ENCODE measurements at places on chromosomes 4 and X.

DNA sequence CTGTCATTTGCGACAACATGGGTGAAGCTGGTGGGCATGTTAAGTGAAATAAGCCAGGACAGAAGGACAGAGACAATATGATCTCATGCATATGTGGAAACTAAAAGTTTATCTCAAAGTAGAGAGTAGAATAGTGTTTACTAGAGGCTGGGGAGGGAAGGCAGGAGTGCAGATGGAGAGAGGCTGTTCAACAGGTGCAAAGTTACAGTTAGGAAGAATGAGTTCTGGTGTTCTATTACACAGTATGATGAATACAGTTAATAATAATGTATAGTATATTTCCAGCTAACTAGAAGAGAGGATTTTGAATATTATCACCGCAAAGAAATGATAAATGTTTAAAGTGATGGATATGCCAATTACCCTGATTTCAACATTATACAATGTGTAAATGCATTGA, 69.8 kb downstream of the FBXL5 start:
- DNase-seq: no peak

- DNase-seq: no peak
Observed at GRCh38 chr4:47217884-47218283, 186.5 kb downstream of the GABRB1 start.

DNA sequence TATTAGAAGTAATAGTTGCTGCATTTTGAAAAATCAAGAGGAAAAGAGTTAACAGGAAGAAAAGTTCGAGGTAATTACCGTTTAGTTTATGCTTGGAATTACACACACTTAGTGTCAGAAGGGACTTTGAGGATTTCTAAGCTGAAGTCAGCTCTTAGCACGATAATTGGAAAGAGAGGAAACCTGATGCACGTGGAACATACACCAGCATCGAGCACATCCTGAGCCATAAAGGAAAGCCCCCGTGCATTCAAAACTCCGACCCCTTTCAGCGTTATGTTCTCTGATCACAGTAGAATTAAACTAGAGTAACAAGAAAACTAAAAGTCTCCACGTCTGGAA, 400 bp upstream of the PAQR3 start:
- no peak for DNase-seq

- no peak for DNase-seq
Observed at GRCh38 chr4:168441412-168441811, 38.9 kb downstream of the DDX60L start.

DNA sequence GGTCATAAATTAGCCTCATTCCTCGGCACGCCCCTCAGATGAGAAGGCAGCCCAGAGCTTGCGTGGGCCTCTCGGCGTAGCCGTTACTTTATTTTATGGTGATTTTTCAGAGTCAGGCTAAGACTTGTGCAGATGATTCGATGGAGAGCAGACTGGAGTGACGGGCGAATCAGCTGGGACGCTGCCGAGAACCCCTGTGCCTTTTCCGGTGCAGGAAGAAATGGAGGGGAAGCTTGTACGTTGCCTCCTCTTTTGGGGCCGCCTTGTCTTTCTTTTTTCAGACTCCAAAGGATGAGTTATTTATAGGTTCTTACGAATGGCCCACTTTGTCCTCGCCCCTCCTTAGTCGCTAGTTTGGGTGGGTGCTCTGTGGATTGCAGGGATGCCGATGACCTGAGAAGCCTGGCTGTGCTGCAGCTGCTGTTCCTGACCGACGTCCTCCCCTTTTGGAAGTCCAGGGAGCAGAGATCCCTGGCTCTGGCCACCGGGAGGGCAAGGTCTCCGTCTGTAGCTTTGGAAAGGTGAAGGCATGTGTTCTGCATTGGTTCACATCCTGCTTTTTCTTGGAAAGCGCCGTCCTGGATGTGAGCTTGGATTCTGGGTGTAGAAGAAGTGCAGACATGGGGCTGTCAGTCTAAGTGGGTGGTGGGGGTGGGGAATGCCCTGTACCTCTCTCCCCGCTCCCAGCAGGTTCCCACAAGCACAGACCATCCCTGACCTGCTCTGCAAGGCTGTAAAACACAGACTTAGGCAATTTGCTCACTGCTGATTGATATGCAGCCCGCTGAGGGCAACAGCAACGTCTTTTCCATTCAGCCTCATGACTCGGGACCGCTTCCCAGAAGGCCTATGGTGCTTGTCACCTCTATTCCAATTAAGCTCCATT, 9.3 kb downstream of the SORCS2 start:
- no peak for DNase-seq

- DNase-seq: no peak
Observed at GRCh38 chr4:74772106-74772505, 22.2 kb downstream of the BTC start.

DNA sequence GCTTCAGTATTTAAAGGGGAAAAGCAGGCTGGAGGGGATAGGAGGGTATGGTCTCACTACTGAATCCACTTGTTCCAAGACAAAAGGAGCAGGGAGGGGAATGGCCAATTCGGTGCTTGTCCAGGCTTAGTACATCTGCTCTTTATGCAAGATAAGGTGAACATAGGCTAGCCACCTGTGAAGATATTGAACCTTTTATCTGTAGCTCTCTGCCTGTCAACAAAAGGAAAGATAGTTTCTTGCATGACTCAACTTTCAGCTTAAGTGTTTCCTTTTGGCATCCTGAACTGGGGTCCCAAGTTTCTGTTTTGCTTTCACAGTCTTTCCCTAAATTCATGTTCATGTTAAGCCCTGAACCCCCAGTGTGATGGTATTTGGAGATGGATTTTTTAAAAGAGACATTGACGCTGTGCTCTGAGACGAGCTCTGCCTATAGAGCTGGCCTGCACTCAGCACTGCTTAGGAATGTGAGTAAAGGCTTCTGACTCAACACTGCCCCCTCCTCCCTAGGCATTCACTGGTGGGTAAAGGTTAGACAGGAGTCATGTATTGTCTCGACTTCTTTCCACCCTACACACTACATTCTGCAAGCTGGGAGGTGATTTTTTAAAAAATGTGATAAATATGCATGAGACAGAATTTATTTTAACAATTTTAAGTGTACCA, 28.2 kb downstream of the FAM149A start:
- no peak for DNase-seq

DNA sequence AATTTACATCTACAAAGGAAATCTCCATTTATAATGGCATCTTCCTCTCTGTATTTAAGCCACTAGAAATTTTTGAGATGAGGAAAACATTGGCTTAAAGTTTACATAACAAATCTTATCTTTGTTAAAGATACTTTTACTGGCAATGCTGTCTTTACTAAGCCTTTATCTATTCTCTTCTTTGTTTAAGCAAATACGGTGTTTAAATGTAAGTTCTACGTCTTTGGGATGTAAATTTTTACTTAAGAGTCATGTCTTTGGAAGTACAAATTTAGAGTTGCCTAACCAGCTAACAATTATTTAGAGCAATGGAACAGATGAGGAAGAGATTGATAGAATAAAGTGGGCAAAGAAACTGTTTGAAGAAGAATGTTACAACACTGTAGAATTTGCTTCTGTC, 1024.0 kb upstream of the PCDH10 start:
- DNase-seq: no peak

DNA sequence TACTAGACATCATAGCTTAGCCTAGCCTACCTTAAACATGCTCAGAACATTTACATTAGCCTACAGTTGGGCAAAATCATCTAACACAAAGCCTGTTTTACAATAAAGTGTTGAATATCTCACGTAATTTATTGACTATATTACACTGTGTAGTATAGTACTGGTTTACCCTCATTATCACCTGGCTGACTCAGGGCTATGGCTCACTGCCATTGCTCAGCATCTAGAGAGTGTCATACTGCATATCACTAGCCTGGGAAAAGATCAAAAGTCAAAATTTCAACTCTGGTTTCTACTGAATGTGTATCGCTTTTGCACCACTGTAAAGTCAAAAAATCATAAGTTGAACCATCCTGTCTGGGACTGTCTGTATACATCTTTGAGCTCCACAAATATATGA, 78.6 kb downstream of the CEP44 start:
- DNase-seq: no peak

GRCh38 chr4:98226396-98226795, 34.8 kb upstream of the RAP1GDS1 start:
- no peak for DNase-seq

DNA sequence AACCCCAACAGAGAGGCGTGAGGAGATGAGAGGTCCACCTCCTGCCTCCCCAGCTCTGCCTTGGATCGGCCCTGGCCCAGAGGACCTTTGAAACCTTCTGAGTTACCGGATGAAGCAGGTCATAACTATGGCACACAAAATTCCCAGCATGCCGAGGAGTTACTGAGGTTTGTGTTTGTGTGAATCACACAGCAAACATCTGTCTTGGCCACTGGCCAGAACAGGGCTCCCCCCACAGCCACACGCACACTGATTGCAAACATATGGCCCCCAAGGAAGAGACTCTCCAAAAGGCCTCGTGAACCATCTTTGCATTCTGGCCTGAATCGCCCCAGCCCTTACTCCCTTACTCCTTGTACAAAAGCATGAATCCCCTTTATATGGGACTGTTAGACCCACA, 18.9 kb downstream of the RPS4X start:
- DNase-seq: no peak

DNA sequence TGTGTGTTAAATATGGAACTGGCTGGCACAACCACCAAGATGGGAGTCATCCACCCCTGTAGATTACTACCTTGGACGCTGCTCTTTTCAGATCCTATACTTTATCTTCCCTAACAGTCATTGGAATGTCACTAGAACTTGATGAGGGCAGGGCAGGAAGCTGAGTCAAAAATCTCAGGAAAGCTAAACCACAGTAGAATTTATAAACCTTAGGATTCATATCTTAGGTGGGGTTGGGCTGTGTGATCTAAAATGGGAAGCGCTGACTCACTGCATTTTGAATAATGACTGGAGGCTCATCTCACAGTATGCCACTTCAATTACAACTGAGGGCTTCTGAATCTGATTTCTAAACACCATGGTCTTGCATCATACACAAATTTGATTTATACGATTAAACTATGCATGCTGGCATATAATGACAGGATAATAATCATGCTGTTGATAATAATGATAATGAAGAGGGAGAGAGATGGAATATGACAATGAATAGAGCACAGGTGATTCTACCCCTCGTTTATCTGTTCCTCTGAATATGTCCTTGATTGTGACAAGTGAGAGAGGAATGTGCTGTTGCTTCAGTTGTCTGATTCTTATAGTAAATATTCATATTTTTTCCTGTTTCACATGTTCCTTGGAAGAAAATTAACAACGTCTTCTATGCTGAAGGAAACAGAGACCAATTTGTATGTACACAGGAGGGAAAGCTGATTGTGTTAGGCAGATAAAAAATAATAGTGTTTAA, 270.3 kb upstream of the HS3ST1 start:
- peak; percentile 38 for DNase-seq

GRCh38 chrX:116657071-116657470, 194.3 kb upstream of the CT83 start:
- DNase-seq: no peak

DNA sequence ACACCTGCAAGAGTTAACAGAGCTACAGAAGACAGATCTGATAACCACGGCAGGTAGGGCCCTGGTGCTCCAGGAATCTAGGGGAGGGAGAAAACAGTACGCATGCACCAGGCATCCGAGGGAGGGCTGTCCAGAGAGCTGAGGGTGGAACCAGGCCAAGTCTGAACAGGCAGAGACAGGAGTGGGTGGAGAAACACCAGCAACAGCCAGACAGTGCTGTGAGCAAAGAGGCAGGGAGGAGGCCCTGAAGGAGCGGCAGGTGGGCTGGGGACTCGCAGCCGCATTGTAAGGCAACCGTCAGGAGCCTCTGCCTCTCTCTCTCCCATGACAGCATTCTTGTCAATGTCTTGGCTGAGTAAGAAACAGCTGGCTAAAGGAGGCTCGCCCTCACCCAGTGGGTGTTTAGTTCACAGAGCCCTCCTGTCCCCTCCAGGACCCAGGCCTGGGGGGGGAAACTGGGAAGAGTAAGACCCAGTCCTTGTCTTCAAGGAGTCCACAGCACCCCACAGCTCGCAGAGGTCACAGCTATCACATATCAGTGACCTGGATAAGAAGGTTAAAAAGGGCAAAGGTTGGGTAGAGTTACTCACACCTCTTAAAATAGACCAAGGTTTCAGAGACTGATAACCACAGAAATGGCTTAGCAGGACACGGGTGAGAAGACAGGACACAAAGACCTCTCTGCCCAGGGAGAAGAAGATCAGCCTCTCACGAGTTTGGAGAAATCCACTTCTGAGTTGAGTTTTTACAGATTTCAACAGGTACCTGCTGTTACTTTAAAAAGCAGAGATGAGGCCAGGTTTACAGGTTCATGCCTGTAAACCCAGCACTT, 10.5 kb downstream of the ACSL1 start:
- DNase-seq: peak; percentile 38

DNA sequence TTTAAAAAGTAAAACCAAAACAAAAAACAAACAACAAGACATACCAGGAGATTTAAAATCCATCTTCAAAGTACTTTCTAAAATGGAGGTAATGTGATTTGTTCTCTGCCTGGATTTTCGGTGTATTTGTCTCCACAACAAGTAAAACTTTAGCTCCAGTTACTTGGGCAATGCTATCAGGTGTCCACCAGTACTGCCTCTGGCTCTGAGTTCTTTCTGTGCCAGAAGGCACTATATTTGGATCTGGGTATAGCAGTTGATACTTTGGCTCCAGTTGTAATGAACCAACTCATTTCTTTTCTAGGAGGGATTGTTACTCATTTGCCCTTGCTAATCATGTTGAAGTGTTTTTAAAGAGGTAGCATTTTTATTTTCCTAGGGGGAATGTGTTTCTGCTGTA, 9.5 kb upstream of the PDLIM5 start:
- DNase-seq: no peak

- no peak for DNase-seq
Observed at GRCh38 chrX:72107320-72107719, 24.4 kb downstream of the RTL5 start.
